Glutamatergic neuron (in vitro differentiated cells): ENCODE measurements at places on chromosomes 1 and 21.

- no peak overlapping the region for H3K27ac ChIP-seq
- H3K27me3 ChIP-seq: no peaks in the 10 kb centered on the region
- H3K4me1 ChIP-seq: no peaks in the 10 kb centered on the region
- no peak for DNase-seq
- peaks cover 13% of the 10 kb centered on the region for H3K36me3 ChIP-seq
These were observed 32.6 kb upstream of the LEPR start for GRCh38 chr1:65387821-65388220.

DNA sequence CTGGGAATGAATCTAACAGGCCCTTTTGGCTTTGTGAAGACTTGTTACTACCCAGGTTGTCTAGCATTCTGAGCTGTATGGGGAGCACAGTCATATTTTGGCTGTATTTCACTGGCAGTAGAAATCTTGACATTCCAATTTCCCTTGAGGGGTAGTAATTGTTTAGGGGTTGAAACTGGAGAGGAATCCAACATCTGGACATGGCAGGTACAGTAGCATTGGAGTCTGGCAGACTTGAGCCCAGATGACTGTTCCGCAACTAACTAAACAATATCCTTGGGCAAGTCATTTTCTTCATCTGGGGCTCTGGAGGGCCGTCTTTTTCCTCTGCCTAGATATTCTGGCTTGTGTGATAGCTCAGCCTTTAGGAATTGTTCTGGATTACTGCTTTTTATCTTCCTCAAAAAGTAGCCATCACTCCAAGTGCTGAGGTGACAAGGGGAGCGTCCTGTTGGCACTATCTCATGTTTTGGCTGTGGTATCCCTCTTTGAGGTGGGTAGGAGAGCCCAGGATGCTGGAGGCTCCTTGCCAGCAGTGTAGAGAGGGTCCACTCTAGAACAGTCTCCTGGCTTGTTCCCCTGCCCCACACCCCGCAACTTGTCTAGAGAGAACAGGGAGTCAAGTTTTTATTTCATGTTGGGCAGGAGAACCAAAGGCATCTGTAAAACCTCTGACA, 22.7 kb upstream of the NBL1 start:
- no peaks in the 10 kb centered on the region for H3K27me3 ChIP-seq
- no peak overlapping the region for H3K4me3 ChIP-seq
- no peak overlapping the region for H3K27ac ChIP-seq
- H3K4me1 ChIP-seq: peaks cover 6% of the 10 kb centered on the region
- no peaks in the 10 kb centered on the region for H3K36me3 ChIP-seq

DNA sequence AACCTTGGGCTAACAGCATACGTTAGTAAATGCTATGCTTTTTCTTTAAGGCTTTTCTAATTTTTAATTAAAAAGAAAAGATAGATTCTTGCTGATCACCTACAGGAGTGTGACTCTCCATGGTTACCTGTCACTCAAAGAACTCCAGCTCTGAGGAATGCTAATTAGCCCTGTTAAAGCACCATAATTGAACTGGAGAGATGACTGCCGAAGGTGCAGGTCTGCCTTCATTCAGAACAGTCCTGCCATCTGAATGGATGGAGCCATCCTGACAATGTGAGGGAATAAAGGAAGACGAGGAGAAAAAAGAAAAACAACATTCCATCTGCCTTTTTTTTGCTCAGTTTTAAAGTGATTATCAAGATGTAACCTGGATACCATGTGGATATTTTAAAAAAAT, 94.6 kb downstream of the ATP6V1G3 start:
- no peaks in the 10 kb centered on the region for H3K27me3 ChIP-seq
- H3K4me3 ChIP-seq: no peak overlapping the region
- H3K4me1 ChIP-seq: no peaks in the 10 kb centered on the region
- H3K36me3 ChIP-seq: no peaks in the 10 kb centered on the region
- H3K27ac ChIP-seq: no peak overlapping the region
- no peak for DNase-seq

DNA sequence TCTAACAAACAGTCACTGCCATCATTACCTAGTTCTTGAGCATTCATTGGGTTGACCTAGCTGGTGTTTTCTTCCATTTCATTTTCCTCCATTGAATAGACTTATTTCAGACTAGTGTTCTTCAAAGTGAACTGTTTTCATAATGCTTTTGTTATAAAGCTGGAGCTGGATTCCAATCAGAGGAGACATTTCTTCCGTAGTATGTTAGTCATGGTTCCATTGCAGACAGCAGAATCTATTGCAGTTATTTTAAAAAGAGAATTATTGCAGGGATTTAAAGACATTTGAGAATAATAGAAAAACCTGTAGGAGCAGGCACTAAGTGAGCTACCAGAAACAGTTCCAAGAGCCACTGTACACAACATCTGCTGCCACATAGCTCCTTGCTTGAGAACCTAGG, 50.0 kb downstream of the HHAT start:
- H3K27ac ChIP-seq: no peak overlapping the region
- H3K4me1 ChIP-seq: no peaks in the 10 kb centered on the region
- DNase-seq: no peak
- H3K36me3 ChIP-seq: no peaks in the 10 kb centered on the region
- H3K27me3 ChIP-seq: peaks cover 2% of the 10 kb centered on the region
- no peak overlapping the region for H3K4me3 ChIP-seq

DNA sequence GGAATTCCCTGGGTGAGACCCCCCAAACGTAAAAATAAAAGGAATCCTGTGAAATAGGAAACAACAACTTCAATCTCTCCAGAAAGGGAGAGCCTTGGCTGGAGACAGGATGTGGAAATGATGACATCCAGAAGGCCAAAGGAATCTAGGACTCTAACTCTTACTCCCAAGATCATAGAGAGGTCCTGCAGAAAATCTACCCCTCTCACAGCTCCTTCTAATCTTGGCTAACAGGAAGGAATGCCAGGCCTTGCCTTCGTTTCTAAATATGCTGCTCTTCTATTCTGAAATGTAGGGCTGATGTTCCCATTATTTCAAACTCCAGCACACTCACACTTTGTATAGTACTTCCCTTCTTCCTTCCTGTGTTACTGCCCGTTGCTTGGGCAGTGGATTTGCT, 40.7 kb downstream of the ARHGEF11 start:
- no peak overlapping the region for H3K27ac ChIP-seq
- peaks cover 10% of the 10 kb centered on the region for H3K4me1 ChIP-seq
- H3K4me3 ChIP-seq: no peak overlapping the region
- no peaks in the 10 kb centered on the region for H3K27me3 ChIP-seq
- H3K36me3 ChIP-seq: no peaks in the 10 kb centered on the region

- no peaks in the 10 kb centered on the region for H3K36me3 ChIP-seq
- H3K4me3 ChIP-seq: no peak overlapping the region
- no peaks in the 10 kb centered on the region for H3K4me1 ChIP-seq
- no peaks in the 10 kb centered on the region for H3K27me3 ChIP-seq
These were observed 29.9 kb downstream of the TMCO1 start for GRCh38 chr1:165738794-165739193.

- H3K4me3 ChIP-seq: no peak overlapping the region
- DNase-seq: no peak
- H3K4me1 ChIP-seq: no peaks in the 10 kb centered on the region
- no peaks in the 10 kb centered on the region for H3K36me3 ChIP-seq
- H3K27me3 ChIP-seq: peaks cover 2% of the 10 kb centered on the region
- no peak overlapping the region for H3K27ac ChIP-seq
These were observed 46.9 kb downstream of the CD34 start for GRCh38 chr1:207863893-207864535.

DNA sequence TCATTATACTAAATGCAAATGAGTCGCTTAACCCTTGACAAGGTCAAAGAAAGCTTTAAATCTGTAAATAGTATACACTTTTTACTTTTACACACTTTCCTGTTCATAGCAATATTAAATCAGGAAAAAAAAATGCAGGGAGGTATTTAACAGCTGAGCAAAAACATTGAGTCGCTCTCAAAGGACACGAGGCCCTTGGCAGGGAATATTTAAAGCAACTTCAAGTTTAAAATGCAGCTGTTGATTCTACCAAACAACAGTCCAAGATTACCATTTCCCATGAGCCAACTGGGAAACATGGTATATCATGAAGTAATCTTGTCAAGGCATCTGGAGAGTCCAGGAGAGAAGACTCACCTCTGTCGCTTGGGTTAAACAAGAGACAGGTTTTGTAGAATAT, 62.7 kb downstream of the CAPN2 start:
- DNase-seq: no peak
- H3K36me3 ChIP-seq: peaks cover 3% of the 10 kb centered on the region
- no peak overlapping the region for H3K4me3 ChIP-seq
- peaks cover 3% of the 10 kb centered on the region for H3K4me1 ChIP-seq

DNA sequence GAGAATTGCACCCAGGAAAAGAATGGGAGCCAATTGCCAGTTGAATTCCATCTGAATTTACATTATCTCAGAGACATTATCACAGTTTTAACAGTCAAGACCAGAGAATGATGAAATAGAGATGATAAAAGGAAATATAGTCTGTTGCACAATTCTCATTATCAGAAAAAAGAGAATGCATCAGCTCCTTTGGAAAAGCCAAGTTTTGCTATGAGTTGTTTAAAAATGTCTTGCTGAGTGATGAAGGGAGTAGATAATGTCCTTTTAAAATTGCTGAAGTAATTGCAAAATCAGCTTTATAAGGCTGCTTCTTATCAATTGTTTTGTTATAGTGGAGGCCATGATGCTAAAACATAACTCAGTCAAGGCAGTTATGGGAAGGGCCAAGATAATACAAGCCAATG, 37.9 kb upstream of the EEIG2 start:
- peaks cover 4% of the 10 kb centered on the region for H3K27me3 ChIP-seq
- H3K4me1 ChIP-seq: peaks cover 15% of the 10 kb centered on the region
- DNase-seq: no peak
- H3K4me3 ChIP-seq: no peak overlapping the region
- H3K27ac ChIP-seq: no peak overlapping the region
- H3K36me3 ChIP-seq: no peaks in the 10 kb centered on the region

GRCh38 chr1:154463512-154463990, 38.5 kb upstream of the TDRD10 start:
- H3K27ac ChIP-seq: no peak overlapping the region
- DNase-seq: no peak
- peaks cover 3% of the 10 kb centered on the region for H3K27me3 ChIP-seq
- H3K36me3 ChIP-seq: no peaks in the 10 kb centered on the region

GRCh38 chr1:118785246-118785645, 202.9 kb downstream of the TBX15 start:
- H3K4me1 ChIP-seq: no peaks in the 10 kb centered on the region
- no peaks in the 10 kb centered on the region for H3K27me3 ChIP-seq
- no peak overlapping the region for H3K4me3 ChIP-seq
- H3K36me3 ChIP-seq: peaks cover 6% of the 10 kb centered on the region
- no peak for DNase-seq
- H3K27ac ChIP-seq: no peak overlapping the region

GRCh38 chr1:119647734-119648619, at the start of gene ZNF697:
ZNF697 (minus strand) TSS chr1:119648266; CDS start chr1:119626100, 22,166 bp downstream.
- H3K27ac ChIP-seq: peak within 1 kb of the TSS; percentile 88
- H3K4me1 ChIP-seq: peaks cover 32% of the 10 kb centered on the region
- peak; percentile 91 for DNase-seq
- no peaks in the 10 kb centered on the region for H3K36me3 ChIP-seq
- H3K4me3 ChIP-seq: peak within 1 kb of the TSS; percentile 95
